ENCODE measurements at places on chromosomes 4 and X.
A peak's percentile ranks its signal among the peaks of the same experiment; 100 is the strongest.

DNA sequence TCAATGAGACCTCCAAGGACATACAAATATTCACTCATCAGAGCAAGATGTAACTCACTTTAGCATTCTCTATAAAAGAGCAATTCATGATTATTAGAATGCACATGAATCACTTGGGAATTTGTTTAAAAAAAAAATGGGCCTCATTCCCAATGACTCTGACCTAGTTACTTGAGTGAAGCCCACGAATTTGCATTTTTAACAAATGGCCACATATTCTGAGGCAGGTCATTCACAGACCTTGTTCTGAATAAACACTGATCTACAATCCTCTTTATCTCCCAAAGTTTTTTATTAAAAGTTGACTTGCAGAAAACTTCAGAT lies 255.1 kb upstream of the VEGFC start:
- no peak for DNase-seq

GRCh38 chr4:8849266-8850073 lies 22.2 kb downstream of the HMX1 start:
- no peak for DNase-seq

GRCh38 chr4:175813204-175813603 lies 1.1 kb upstream of the GPM6A start:
- DNase-seq = no peak

- DNase-seq = peak; percentile 63
These were observed 22.1 kb downstream of the TMEM131L start for GRCh38 chr4:153488006-153488891.

- no peak for DNase-seq
These were observed 9.8 kb upstream of the PCDH18 start for GRCh38 chr4:137541876-137542646.

DNA sequence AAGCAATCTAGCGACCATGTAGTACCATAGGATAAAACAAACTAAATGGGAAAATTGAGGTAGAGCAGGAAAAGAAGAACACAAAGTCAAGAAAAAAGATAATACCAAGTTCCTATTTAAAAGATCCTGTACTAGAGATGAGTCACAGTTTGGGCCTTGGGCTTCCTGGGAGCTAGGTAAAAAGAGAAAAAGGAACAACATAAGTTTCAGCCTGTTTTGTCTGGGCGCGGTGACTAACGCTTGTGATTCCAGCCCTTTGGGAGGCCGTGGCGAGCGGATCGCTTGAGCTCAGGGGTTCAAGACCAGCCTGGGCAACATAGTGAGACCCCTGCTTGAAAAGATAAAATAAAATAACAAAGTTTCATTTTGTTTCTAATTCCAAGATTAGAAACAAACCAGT lies 14.0 kb upstream of the TMEM156 start:
- DNase-seq = no peak

DNA sequence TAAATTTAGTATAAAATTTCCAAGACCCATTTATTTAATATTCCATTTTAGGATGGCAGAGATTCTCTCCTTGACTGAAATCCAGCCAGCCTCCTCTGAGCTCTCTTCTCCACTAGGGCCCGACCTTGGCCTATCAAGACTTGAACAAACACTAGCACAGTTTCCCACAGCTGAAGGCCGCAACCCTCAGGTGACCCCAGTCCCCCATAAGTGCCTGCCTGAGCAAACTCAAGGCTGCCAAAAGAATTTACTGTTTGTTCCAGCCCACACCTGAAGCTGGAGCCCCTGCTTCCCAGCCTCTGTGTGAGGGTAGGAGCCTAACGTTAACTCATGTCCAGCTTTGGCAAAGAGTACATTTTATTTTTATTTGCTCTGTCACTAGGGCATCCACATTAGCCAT lies 629.0 kb upstream of the ZFP42 start:
- no peak for DNase-seq

DNA sequence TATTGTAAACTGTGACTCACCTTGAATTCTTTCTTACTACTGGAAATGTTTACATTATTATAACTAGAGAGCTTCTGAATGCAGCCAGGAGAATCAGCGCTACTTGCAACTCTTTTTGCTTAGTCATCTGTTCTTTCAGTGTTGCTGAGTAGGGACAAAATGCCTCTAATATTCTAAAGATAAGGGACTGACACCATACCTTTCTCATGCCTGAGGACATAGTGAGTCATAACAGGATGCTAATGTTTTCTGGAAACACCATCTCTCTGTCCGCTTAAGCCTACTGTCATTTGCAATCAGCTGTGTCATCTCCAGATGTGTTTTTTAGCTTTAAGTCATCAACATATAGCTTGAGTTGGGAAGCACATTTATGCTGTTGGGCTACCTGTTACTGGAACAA lies 108.3 kb downstream of the QRFPR start:
- no peak for DNase-seq

Measured in stimulated activated CD4-positive, alpha-beta T cell treated with anti-CD3 and anti-CD28 coated beads, Interleukin-12 subunit alpha, Interleukin-12 subunit beta, amount 100 ng/mL, for 4 hours (primary cell).